ENCODE measurements at places on chromosomes 2 and 18. TPM values are rescaled to one million over a fixed set of nuclear protein-coding genes. Genes with fewer than 3 reads are reported as not detected.

STPG4 gene
- not detected for total RNA-seq

DTNA gene
- 34.3 TPM for total RNA-seq

TET3 gene
- total RNA-seq, result 2.4 TPM

TRPM8 gene
- total RNA-seq, result not detected

MSH2 gene
- 13.7 TPM for total RNA-seq

DNA sequence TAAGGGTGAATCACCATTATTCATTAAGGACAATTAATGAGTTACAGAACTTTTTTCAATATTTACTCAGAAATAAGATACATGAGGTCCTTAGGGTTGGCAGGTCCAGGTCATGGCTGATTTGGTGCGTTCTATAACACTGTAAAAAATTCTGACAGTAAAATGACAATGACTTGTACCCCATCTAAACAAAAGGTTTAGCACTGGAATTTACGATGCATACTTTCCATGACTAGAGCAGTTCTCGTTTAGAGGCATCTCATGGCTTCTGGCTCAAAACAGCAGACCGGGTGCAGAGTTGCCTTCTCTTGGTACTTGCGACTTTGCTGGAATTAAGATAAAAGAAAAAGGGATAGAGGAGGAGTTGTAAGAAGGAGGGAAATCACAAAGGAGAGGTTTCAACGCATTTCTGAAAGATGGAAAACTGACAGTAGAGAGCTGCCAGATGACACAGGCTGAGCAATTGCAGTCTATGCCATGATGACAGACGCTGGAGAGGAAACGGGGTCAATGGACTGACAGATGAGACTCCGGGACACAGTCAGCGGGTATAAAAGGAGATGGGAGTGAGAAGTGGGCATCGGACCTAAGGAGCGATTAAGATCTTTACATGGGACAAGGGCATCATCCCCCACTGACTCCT is 4.1 kb upstream of the CYS1 start:
- no peak for DNase-seq

GRCh38 chr2:70678576-70679143 is 89.3 kb downstream of the ADD2 start:
- DNase-seq, result no peak

- peak; percentile 31 for DNase-seq
Observed at GRCh38 chr2:229346816-229347540, 75.9 kb upstream of the PID1 start.

DNA sequence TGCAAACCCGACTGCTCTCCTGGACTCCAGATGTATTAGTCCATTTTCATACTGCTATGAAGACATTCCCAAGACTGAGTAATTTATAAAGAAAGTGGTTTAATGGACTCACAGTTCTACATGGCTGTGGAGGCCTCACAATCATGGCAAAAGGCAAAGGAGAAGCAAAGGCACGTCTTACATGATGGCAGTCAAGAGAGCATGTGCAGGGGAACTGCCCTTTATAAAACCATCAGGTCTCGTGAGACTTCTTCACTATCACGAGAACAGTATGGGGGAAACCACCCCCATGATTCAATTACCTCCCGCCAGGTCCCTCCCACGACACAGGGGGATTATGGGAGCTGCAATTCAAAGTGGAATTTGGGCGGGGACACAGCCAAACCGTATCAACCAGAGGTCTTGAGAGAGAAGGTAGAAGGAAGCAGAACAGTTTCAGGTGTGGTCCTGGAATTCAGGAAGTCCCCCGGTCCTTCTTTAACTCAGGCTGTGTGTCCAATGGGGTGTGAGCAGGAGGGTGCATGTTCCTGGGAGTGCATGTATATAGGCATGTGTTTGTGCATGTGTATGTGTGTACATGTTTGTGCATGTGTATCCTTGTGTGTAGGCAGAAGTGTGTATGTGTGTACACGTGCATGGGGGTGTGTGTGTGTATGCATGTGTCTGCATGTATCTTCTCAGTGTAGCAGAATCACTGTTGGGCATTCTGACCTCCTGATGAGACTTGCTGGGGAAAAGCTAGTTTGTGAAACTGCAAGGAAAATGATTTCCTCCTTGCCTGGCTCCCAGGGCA is 46.2 kb downstream of the GREB1 start:
- no peak for DNase-seq

GRCh38 chr2:100064165-100064564 is 78.2 kb downstream of the AFF3 start:
- no peak for DNase-seq

DNA sequence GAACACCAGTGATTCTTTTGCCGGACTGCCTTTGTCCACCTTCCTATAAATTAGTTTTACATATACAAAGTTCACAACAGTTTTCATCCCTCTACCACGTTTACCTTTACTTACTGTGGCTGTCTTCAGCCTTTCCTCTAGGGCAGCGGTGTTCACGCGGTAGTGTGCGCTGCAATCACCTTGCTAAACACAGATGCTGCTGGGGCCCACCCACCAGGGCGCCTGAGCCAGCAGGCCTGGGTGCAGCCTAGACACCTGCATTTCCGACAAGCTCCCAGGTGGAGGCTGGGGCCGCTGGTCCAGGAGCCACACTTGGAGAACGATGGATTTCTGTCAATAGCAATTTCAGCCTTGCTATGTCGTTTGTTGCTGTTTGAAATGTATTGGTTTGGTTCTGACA is 83.1 kb downstream of the NDUFA10 start:
- no peak for DNase-seq

DNA sequence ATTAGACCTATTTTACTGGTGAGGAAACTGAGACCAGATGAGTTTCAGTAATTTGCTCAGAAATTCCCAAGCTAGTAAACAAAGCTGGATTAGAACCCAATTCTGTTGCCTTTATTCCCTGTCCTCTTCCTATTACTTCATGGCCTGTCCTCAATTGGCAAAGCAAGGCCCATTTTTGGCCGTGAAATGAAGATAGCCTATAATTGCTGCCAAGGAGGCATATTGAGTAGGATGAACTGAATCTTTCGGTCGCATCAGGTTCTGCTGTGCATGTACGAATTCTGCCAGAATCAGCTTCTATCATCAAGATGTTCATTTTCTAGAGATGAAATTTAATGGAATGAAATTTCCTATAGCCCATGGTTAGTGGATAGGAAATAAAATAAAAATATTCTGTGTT is 1485.2 kb upstream of the PIK3C3 start:
- no peak for DNase-seq

DNA sequence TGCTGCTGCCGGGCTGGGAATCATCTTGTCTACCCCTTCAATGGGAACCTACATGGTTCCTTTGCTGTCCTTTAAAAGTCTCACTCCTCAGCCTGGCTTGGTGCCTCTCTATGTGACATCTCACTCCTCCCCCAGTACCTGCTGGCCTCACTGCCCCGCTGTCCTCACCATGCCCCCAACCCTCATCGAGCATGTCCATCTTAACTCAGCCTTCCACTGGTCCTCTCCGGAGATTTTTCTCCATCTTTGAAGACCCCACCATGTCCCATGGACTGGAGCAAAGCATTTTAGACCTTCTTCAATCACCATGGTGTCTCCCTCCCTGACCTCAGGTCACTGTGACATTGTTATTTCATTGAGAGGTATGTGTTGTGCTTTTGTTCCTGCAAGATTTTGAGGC is 58.1 kb upstream of the SIX3 start:
- DNase-seq, result no peak

DNA sequence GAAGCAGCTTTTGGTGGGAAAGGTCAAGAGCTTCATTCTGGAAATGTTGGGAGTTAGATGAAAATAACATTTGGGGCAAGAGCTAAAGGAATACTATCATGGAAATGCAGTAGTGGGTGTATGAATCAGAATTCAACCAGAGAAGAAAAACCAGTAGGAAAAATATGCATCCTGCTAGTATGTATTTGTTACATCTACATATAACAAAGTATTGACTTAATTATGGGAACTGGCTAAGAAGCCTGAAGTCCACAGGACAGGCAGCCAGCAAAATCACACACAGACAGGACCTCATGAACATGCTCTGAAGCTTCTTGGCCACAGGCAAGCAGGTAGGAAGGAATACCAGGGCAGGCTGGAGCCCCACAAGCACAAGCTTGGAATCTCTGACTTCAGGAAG is 185.8 kb downstream of the FBXO15 start:
- DNase-seq, result no peak

DNA sequence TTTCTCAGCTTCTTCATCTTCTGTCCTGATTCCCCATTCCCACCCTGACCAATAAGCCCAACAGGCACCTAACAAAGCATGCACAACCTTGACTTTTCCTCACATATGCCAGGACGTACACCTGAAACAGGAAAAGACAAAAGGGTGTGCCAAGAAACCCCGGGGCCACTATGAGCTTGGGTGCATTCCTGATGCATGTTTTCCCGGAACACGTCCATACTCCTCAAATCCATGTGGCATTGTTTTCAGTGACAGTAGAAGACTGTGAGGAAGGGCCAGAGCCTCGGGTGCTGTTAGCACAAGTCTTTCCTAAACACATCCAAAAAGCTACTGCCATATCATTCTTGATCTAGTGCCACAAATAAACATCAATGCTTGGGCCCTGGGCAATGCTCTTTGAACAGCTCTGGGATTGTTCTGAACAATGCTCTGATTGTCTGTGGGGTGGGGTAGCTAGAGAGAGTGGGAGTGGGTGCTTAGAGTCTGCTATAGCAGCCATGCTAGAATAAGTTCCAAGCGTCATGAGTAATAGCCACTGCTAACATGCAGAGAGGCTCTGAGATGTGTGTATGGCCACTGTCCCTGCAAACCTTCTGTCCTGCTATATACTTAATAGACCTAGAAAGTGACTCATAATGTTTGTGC is 181.7 kb upstream of the CRIM1 start:
- no peak for DNase-seq

DNA sequence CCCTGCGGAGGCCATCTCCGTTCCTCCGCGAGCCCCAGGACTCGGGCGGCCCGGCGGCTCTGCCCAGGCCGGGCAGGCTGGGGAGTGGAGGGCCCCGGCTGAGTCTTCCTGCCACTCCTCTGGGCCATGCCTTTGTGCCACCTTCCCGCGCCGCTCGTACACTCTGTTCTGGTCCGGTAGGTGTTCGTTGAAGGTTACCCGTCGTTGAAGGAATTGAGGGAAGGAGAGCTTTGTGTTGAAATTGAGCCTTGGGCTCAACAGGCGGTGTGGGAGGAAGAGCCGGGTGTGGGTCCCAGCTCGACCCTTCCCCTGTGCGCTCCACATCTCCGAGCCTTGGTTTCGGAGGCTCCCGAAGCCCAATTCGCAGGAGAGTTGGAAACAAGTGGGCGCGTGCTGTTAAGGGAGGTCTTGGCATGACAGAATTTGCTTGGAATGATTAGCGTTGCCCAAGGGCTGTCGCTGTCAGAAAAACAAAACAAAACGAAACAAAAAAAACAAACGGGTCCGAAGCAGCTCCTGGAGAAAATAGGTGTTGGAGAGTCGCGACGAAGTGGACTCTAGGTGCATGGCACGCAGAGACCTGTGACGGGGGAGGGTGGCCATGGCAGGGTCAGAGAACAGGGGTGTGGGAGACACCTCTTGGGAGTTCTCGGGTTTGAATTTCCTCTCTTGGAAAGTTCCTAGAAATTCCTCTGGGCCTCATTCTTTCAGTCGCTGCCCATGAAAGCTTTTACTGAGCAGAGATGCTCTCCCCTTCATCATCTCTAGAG is 1.2 kb upstream of the MZT2A start:
- DNase-seq, result peak; percentile 14

DNA sequence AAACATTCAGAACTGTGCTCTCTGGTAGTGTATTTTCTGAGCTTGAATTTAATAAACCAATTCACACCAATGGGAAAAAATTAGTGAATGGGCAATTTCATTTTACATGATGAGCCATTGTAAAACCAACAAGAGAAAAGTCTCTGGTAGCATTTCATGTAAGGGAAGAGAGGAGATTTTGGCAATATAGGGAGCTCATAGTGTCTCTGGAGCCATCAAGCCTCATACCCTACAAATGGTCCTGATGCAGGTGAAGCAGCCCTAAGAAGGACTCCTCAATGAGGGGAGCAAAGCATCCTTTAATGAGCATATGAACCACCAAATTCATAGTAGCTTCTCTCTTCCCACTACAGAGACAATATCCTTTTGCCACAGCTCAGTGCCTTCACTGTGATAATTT is 373.0 kb downstream of the RIT2 start:
- DNase-seq, result no peak

- no peak for DNase-seq
Observed at GRCh38 chr18:50410008-50410407, 35.2 kb downstream of the SKA1 start.

DNA sequence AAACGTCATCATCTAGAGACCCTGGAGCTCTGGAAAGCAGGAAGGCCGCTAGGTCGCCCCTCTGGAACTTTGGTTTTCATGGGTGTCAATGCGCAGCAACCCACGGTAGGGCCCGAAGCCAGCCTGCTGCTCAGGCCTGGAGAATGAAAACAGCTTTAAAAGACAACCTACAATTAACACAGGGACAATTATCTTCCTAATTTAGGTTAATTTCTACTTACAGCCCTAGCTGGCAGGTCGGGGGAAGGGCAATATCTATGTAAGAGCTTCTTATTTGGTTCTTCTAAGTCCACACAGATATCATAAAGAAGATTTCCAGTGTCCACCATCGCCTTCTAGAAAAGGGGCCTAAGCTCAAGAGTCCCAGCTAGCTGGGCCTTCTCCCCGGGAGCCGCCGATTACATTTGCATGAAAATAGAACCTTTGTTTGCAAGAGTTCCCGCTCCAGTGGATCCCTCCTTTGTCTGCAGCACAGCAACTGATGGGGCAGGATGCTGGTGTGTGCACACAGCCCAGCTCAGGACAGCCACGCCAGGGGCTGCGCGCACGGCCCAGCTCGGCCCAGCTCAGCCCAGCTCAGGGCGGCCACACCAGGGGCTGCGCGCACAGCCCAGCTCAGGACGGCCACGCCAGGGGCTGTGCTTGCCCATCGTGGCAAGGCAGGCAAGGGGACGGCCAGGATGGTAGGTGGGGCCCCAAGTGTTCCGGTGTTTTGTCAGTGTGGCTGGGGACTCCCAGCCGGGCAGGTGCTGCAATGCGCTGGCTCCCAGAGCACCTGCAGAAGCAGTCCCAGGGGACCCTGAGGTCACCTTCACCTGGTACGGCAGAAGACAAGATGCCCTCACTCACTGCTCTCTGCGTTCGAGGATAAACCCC is 109.1 kb downstream of the HDAC4 start:
- no peak for DNase-seq

Data from fibroblast of the aortic adventitia (primary cell).